ENCODE measurements at places on chromosomes 1 and 21.

- peaks cover 23% of the 10 kb centered on the region for H3K4me1 ChIP-seq
- no peak overlapping the region for H3K27ac ChIP-seq
- no peak overlapping the region for H3K4me3 ChIP-seq
Measured at GRCh38 chr1:44321466-44321865, 33.6 kb downstream of the ERI3 start.

- no peaks in the 10 kb centered on the region for H3K36me3 ChIP-seq
- no peak for DNase-seq
- H3K27ac ChIP-seq, result no peak overlapping the region
- H3K4me1 ChIP-seq, result no peaks in the 10 kb centered on the region
- no peak overlapping the region for H3K4me3 ChIP-seq
- H3K27me3 ChIP-seq, result peaks cover 2% of the 10 kb centered on the region
Measured at GRCh38 chr1:54809496-54810074, 8.5 kb upstream of the TTC22 start.

DNA sequence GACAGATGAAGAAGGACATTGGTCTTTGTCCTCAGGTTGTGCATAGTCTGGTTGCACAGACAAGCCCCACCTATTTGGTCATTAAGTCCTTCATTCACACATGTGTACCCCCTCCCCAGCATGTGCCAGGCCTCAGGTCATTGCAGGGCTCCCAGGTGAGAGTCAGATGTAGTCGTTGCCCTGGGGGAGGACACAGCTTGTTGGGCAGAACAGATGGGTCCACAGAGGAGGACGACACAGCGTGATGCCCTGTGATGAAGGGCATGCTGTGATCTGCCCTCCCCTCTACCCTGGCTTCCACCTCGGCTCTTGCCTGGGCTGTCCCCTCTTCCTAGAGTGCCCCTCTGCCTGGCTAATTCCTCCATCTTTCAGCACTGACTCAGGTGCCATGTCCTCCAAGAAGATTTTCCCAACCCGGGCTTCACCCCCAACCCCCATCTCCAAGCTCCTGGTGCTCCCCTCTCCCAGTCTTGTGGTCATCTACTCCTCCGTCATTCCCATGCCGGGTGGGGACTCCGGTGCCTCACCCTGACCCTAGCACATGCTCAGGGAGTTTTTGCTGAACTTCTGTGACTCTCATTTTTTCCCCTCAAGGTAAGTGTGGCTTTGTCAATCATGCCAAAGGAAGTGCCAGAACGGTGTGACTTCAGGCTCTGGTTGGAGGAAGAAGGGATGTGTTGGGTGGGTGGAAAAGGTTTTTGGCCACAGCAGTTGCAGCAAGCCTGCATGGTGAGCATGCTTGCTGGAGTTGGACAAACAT, 220.5 kb downstream of the FOXD2 start:
- H3K27me3 ChIP-seq, result peaks cover 71% of the 10 kb centered on the region
- no peaks in the 10 kb centered on the region for H3K36me3 ChIP-seq
- H3K4me1 ChIP-seq, result peaks cover 12% of the 10 kb centered on the region
- H3K27ac ChIP-seq, result no peak overlapping the region
- H3K4me3 ChIP-seq, result no peak overlapping the region

DNA sequence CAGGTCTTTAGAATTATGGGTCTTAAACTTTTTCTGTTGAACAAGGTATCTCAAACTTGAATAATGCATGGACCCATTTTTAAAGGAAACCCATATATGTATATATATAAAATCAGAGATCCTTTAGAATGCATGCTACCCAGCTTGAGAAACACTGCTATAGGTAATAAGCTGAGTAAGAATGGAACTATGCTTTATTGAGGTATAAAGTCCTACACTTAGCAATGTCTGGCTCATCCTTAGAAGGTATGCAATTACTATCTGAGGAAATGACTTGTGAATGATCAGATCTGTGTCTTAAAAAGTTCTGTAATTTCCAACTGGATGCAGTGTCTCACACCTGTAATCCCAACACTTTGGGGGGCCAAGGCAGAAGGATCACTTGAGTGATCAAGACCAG, 11.2 kb downstream of the TRAF3IP3 start:
- no peak overlapping the region for H3K4me3 ChIP-seq
- no peak for DNase-seq
- no peak overlapping the region for H3K27ac ChIP-seq
- no peaks in the 10 kb centered on the region for H3K36me3 ChIP-seq

DNA sequence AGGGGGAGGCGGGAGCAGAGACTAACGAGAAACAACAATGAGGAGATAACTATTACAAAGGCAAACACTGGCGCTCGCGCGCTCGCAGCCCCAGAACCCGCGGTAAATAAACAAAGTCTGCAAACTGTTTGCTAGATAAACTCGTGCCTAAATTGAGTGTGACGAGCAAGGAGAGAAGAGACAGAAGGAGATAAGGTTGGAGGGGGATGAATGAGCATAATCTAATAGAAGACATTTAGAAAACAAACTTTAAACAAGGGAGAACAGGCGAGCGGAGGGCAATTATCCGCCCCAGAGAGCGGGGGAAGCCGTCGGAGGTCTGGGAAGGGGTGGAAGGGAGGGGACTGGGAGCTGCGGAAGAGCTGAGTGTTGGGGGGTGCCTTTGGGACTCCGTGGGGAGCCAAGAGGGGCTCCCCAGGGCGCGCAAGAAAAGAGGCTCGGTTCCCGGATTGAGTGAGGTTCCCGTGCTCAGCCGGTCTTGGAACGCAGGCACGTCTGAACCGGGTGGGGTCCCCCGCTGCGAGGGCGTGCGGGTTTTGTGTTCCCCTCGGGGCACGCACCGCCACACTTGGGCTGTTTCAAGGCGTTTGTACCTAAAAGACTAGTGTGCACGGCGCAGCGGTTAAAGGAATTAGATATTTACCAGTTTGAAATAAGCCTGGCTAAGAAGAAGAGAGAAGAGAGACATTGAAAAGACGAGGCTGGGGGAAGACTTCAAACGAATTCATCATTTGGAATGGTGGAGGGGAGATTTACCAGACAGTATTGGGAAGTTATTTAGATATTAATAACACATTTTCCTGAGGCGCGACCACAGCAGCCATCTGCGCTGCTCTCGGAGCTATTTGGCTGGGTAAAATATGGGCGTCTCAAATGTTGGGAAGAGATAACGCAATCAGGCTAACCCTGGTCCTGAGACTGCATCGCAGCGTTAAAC, 10.6 kb downstream of the PAX7 start:
- DNase-seq, result no peak
- H3K4me3 ChIP-seq, result no peak overlapping the region
- peaks cover 100% of the 10 kb centered on the region for H3K27me3 ChIP-seq
- no peaks in the 10 kb centered on the region for H3K36me3 ChIP-seq
- H3K27ac ChIP-seq, result no peak overlapping the region
- peaks cover 10% of the 10 kb centered on the region for H3K4me1 ChIP-seq

DNA sequence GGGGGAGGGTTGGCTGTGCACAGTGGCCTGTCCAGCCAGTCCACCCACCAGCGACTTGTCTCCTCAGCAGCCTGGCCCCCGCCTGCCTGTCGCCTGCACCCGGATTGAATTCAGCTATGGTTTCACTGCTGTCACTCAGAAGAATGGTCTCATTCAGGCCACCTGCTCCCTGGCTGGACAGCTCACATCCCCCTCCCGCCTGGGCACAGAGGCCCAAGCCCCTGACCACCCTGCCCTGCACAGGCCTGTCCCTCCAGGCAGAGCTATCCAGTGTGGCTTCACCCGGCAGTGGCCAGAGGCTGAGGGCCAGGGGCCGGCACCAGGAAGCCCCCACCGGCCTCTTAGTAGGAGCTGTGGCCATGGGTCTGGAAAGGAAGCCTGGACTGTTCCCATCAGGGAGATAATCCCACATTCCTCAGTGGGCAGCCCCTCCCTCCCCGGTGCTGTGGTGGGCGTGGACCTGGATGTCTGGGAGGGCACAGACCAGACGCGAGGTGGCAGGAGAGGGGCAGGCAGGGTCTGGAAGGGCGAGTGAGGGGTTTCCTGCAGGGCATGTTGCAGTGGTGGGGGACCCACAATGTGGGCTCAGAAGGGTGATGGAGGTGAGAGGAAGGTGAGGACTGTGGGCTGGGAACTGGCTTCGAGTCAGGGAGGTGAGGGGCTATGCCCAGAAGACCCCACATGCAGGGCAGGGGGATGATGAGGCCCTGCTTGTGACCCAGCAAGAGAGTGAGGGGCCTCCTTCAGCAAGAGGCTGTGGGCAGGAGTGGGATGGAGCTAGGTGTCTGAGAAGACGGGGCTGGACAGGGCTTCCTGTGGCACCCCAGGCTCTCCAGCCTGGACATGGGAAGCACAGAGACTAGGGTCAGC, 30.4 kb downstream of the WNT9A start:
- peaks cover 61% of the 10 kb centered on the region for H3K4me1 ChIP-seq
- H3K27me3 ChIP-seq, result no peaks in the 10 kb centered on the region
- peak overlapping the region; percentile 47 for H3K27ac ChIP-seq
- no peak for DNase-seq
- H3K4me3 ChIP-seq, result no peak overlapping the region

Measured in mesothelial cell of epicardium (in vitro differentiated cells).